GM20000 (cell line): ENCODE measurements at places on chromosomes 12 and 14.

- peak; percentile 90 for DNase-seq
Measured at GRCh38 chr14:95319312-95320077, at the start of gene CLMN. Gene CLMN (minus strand): TSS chr14:95319908. CDS start chr14:95319792, 116 bp downstream.

DNA sequence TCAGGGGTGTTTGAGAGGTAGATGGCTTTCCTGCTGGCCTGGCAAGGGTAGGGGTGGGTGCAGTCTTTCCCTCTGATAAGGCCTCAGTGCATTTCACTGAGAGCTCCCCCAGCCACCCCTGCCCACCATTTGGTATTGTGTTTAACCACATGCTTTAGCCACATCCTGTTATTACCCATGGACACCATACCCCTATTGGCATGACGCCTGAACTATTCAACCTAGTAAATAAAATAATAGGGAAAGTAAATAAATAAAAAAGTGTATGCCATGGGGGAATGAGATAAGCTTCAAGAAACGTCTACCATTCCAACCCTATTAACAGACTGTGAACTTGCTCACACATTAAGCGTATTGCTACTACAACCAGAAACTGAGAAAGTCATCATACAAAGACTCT lies 7.6 kb upstream of the LGR5 start:
- no peak for DNase-seq

DNA sequence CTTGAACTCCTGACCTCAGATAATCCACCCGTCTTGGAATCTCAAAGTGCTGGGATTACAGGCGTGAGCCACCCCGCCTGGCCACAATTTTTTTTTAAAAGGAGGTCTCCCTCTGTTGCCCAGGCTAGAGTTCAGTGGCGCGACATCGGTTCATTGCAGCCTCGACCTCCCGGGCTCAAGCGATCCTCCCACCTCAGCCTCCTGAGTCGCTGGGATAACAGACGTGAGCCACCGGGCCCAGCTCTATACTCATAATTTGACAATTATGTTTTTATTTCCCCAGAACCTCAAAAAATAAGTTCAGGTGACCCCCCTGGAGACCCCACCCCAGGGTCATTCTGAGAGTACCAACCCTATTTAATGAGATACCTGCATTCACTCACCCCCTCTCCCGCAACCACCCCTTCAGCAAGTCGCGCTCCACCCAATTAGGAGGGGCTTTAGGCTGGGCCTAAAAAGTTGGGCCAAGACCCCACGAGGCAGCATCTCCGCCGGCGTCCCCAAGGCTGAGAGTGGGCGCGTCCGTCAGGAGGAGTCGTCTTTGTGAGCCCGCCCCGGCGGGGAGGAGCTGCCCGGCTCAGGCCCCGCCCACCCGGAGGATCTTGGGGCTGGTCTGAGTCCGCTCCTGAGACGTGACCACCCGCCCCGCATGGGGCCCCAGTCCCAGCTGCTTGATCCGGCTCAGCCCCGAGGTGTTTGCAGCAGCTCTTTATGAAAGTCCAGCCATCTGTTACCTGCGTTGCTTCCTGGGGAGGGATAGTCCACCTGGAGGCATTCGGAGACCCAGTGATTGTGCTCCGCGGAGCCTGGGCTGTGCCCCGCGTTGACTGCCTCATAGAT lies at the start of gene ANKRD33:
ANKRD33 (plus strand) TSS at position 628 of the 840 bp plus-strand sequence; CDS start at position 712, 84 bp downstream.
- no peak for DNase-seq

- DNase-seq: no peak
Measured at GRCh38 chr12:25979563-25979962, 21.1 kb downstream of the RASSF8 start.

DNA sequence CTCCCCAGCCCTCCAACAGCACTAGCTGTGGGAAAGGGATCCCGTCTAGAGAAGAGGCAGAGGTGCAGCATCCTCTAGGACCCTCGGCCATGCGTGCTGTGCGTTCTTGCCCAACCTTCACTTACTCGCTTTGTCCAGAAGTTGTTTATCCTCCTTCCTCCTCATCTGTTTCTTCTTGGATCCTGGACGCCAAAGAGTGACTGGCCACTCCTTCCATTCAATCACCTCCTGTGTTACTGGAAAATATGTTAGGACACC lies 140.5 kb downstream of the ZFP36L1 start:
- no peak for DNase-seq

DNA sequence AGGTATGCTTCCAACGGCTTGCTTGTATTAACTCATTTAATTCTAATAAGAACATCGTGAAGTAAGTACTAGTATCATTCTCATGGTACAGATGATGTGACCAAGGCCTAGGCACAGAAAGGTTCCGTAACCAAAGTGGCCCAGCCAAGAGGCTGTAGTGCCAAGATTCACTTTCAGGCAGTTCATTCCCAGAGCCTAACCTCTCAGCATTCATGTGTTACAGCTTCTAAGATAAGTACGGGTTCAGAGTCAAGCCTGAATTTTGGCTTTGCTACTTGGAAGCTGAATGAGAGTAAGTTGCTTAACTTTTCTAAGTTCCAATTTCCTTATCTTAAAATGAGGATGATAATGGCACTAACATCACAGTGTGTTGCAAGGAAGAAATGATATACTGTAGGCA lies 379.9 kb downstream of the AEBP2 start:
- no peak for DNase-seq
